Activated CD8-positive, alpha-beta memory T cell treated with anti-CD3 and anti-CD28 coated beads, Interleukin-2, amount 50 U/mL, for 4 hours (primary cell): ENCODE measurements at places on chromosomes 1 and 21.

GRCh38 chr1:207651583-207651982, 6.7 kb downstream of the CR1L start:
- DNase-seq, result no peak

DNA sequence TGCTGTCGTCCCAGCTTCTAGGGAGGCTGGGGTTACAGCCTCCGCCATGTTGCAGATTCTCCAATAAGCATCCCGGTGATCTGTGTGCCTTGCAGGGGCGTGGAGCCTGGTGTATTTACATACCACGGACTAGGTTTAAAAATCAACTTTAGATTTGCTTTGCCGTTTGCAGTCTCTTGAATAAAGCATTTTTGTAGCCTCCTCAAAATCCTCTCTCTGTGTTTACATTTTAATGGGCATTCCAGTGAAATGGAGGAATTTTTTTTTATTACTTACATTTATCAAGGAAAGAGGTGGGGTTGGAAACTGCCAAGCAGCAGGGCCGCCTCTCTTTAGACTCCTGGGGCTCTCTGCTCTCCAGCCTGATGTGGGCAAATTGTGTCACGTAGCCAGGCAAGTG, 437.5 kb upstream of the VAMP3 start:
- DNase-seq, result no peak

DNA sequence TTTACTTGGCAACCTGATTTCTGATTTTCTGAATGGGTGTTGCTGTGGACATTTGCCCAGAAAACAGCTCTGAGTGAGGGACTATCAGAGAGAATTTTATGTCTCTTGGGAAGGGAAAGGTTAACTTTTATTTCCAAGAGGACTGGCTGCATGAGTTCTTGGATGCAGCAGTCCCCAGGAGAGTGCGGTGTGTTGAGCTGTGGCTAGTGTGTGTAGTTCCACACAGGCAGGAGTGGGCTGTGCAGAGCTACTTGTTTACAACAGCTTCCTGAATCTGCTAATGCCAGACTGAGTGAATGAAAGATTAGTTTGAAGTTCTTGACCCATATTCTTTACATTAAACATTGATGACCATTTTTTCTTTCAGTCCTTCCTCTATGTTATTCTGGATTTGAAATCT, 41.0 kb upstream of the APOBEC4 start:
- DNase-seq, result no peak

DNA sequence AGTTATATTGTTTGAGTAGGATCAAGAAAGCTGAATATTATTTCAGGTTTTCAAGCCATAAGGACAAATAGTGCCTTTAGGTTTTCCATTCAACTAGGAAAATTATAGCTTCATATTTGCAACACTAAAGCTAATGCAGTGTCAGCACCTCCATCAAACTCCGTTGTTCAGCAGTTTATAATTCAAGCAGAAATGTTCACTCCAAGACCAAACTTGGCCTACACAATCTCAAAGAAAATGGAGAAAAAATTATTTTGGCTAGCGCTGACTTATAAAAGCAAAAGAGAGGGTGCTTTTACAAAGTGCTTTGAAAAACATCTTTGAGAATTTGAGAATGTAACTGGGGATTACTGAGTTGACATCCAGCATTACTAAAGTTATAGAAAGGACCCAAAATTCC, 1.4 kb downstream of the SPAG17 start:
- no peak for DNase-seq

DNA sequence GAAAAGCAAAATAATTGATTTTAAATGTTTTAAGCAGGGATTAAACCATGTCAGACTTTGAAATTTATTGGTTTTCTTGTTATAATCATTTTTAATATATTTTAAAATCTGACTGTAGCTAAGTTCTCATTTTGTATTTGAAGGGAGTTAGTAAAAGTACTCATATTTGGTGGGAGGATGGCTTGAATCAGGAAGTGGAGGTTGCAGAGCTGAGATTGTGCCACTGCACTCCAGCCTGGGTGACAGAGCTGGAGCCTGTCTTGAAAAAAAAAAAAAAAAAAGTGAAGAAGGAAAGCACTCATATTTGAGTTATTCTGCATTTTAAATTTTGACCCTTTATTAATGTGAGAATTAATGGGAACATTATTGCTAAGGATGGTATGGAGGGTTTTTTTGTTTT, 106.0 kb downstream of the RABGAP1L start:
- no peak for DNase-seq

DNA sequence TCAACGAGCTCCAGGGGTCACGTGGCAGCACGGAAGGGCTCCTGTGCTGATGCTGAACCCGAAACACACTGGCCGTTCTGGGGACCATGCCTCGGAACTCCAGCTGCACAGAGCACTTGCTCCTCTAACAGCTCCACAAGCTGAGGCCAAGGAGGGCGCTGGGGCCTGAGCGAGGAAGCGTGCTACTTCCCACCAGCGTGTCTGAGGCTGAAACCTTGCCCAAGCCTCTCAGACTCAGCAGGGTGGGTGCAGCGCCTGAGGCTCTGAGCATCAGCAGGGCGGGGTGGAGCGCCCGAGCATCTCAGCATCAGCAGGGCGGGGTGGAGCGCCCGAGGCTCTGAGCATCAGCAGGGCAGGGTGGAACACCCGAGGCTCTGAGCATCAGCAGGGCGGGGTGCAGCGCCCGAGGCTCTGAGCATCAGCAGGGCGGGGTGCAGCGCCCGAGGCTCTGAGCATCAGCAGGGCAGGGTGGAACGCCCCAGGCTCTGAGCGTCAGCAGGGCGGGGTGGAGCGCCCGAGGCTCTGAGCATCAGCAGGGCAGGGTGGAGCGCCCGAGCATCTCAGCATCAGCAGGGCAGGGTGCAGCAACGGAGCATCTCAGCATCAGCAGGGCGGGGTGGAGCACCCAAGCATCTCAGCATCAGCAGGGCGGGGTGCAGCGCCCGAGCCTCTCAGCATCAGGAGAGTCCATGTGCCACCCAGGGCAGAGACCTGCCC, 9.6 kb downstream of the WRAP73 start:
- DNase-seq, result no peak

GRCh38 chr1:39808784-39809517, 20.3 kb upstream of the BMP8B start:
- DNase-seq, result no peak

- DNase-seq, result no peak
Measured at GRCh38 chr1:150730130-150730721, 9.5 kb upstream of the HORMAD1 start.

DNA sequence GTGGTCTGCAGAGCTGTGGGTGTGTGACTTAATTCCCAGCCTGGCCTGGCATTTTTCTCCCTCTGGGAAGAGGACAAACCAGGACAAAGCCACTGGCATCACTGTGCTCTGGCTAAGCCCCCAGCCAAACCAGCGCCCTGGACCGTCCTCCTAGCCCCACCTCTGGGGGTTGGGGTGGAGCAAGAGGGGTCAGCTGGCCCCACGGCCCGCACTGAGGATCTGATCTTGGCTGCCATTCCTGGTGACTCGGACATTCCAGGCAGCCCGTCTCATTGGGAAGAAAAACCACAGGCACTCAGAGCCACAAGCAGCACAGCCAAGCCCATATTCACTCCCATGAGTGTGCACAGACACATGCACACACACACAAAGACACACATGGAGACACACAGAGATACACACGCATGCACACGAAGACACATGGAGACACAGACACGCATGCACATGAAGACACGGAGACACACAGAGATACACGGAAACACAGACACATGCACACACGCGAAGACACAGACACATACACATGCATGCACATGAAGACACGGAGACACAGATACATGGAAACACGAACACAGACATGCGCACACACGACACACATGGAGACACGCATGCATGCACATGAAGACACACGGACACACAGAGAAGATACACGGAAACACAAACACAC, 2.3 kb upstream of the MXRA8 start:
- no peak for DNase-seq

GRCh38 chr1:114524944-114525343, 13.9 kb upstream of the TRIM33 start:
- no peak for DNase-seq

DNA sequence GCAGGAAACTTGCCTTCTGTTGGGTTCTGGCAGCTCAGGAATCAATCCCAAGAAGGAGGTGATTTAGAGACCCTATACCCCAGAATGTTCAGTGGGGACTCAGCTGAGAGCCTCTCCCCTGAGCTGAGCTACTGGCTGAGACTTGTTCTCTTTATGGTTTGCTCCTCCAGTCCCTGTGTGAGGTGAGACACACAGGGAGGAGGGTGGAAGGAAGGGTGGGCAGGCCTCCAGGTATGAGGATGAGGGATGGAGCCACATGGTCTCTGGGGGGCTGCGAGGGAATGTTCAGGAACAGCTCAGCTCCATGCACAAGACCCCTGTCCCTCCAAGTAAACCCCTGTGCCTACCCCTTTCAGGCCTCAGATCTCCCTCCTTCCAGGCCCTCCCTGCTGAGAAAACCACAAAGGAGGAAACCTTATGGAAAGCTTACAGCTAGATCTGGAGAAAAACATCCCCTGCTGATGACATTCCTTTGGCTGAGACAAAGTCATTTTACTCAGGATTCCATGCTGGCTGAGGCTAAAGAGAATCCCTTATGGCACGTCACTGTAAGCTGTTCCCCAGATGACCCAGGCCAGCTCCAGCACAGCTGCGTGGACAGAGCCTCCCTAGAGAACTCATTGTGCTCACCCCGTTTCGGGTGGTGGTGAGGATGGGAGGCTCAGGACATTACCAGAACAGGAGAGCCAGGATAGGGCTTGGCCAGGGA, 91.5 kb upstream of the IPO9 start:
- no peak for DNase-seq

- DNase-seq, result no peak
Measured at GRCh38 chr1:39866767-39867166, 16.5 kb downstream of the TRIT1 start.

GRCh38 chr1:156143765-156144489, 9.5 kb upstream of the SEMA4A start:
- DNase-seq, result no peak

- DNase-seq, result no peak
Measured at GRCh38 chr1:50950396-50950795, 9.7 kb downstream of the FAF1 start.

- DNase-seq, result peak; percentile 65
Measured at GRCh38 chr1:205480349-205480985, 24.0 kb upstream of the CDK18 start.

DNA sequence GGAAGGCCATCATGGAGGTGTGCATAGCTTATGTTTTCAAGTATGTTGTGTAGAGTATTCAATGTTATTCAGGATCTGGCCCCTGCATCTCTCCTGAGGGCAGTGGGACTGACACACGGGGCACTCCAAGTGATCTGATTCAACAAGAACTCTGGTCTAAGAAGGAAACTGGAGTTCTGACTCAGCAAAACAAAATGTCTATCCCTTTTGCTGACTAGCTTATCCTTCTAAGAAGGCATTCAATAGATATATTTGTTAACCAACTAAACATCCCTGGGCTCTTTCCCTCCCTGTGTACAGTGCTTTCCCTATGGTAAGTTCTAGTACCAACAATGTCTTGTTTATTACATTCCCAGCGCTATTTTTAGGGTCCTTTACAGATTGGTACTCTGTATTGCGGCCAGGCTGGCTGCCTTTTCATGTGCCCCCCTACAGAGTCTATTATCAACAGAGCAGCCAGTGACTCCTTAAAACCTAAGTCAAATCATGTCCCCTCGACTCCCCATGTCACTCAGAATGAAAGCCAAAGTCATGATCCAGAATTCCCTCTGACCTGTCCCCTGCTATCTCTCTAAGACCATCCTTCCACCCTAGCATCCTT, 304.9 kb downstream of the KCNH1 start:
- no peak for DNase-seq

GRCh38 chr1:246691622-246692495, 32.4 kb upstream of the SCCPDH start:
- DNase-seq, result no peak

- DNase-seq, result no peak
Measured at GRCh38 chr1:208344202-208344857, 100.1 kb upstream of the PLXNA2 start.

DNA sequence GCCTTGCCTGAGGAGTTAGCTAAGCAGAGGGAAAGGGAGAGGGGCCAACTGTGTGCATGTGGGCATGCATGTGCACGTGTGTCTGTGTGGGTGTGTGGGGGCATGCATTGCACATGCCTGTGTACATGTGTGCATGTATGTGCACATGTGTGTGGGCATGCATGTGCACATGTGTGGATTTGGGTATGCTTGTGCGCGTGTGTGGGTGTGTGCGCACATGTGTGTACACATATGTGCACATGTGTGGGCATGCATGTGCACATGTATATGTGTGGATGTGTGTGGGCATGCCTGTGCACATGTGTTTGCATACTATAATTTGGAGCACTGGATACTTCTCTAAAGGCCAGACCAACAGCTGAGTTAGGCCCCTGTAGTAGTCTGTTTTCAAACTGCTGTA, 350.0 kb downstream of the PRDM2 start:
- DNase-seq, result no peak
